Stimulated activated CD4-positive, alpha-beta T cell treated with anti-CD3 and anti-CD28 coated beads, Interleukin-1b, Interleukin-23, amount 100 ng/mL, for 1 hour (primary cell): ENCODE measurements at places on chromosomes 6 and 20.

DNA sequence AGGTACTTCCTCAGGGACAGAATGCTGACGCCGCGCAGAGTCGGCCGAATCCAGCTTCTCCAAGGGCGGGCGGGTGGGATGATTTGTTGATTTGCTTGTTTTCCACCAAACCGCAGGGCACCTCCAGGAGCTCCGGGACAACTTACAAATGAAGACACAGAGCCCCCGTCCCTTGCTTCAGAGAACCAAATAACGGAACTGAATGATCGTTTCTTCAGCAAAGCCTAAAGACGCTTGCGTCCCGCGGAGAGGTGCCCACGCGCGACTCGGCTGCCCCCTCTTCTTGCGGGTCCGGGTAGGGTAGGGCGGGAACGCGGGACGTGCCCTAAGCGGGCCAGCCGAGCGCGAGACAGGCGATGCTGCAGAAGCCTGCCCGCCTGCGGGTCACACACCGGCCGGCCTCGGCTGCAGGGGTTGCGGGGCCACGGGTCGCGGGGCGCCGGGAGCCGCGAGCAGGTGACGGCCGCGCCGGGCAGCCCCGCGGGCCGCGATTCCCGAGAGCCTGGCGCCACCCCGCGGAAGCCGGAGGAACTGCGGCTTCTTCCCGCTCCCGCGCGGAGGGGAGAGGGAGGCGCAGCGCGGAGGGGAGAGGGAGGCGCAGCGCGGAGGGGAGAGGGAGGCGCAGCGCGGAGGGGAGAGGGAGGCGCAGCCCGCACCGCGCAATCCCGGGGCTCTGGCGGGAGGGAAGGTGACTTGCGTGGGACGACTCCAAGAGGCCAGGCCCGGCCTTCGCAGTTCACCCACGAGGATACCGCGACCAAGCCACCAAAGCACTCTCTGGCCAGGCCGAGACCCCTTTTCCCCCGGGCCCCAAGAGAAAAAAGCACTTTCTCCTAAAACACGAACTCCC, 7.7 kb upstream of the FOXF2 start:
- peak; percentile 45 for DNase-seq

DNA sequence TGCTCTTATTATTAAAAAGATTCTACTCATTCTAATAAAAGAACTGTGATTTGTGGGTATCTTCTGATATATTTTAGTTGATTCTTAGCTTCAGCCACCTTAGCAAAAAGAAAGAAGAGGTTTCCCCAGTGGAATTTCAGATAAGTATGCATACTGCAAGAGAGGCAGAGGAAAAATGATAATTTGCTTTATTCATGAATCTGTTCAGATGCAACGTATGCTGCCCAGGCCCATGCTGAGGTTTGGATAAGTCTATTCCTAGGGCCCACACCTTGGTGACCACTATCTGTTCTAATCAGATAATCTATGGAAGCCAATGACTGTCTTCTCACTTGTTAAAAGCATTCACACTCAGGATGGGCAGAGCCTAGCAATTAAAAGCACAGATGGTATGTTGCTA, 194.0 kb downstream of the HIVEP2 start:
- DNase-seq = no peak

DNA sequence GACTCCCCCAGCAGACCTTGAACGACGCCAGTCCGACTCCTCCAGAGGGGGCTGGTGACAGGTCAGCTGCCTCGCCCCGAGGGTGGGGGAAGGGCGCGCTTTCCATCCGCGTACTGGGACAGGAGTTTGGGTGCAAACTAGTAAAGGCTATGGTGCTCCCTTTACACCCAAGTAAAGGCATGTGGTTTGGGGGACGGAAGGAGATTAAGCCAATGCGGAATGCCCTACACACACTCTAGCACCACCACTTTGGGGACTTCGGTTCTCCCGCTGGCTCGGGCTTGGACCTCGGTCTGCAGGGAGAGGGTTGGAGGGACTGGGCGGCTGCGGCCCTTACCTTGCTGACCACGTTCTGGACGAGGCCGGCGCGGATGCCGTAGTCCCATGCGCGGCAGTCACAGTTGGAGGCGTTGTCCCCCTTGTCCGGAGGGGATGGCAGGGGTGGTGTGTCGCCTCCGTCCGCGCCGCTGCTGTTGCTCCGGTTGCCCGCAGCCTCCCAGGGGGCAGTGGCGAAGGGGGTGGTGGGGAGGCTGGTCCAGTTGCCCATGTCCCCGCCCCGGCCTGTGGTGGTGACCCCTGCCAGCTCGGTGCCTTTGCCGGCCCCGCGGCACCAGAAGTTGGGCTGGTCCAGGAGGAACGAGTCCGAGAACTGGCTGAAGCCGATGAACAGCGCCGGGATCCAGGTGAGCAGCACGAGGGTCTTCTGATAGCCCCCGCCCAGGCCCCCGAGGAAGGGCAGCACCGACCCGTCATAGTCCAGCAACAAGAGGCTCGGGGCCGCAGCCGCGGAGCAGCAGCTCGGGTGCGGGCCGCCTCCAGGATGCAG, 1.1 kb downstream of the SLC22A23 start:
- no peak for DNase-seq

GRCh38 chr20:11124849-11125505, 451.2 kb upstream of the JAG1 start:
- no peak for DNase-seq

DNA sequence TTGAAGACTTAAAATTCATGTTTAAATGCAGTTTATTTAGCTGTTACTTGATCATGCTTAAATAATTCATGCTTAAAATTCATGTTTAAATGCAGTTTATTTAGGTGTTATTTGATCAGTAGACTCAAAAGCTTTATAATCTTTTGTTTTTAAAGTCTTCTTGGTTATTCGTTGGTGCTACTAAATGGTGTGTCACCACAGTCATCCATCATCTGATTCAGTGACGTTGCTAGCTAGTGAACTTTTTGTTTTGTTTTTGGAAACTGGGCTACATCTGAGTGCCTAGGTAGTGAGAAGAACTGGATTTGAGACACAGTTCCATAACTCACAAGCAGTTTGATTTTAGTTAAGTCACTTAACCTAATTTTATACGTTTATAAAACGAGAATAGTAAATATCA, 20.9 kb downstream of the SCAF8 start:
- DNase-seq = no peak

- DNase-seq = no peak
Measured at GRCh38 chr6:169234634-169235033, 19.0 kb downstream of the THBS2 start.

GRCh38 chr6:108714101-108714765, 134.0 kb upstream of the ARMC2 start:
- DNase-seq = no peak

DNA sequence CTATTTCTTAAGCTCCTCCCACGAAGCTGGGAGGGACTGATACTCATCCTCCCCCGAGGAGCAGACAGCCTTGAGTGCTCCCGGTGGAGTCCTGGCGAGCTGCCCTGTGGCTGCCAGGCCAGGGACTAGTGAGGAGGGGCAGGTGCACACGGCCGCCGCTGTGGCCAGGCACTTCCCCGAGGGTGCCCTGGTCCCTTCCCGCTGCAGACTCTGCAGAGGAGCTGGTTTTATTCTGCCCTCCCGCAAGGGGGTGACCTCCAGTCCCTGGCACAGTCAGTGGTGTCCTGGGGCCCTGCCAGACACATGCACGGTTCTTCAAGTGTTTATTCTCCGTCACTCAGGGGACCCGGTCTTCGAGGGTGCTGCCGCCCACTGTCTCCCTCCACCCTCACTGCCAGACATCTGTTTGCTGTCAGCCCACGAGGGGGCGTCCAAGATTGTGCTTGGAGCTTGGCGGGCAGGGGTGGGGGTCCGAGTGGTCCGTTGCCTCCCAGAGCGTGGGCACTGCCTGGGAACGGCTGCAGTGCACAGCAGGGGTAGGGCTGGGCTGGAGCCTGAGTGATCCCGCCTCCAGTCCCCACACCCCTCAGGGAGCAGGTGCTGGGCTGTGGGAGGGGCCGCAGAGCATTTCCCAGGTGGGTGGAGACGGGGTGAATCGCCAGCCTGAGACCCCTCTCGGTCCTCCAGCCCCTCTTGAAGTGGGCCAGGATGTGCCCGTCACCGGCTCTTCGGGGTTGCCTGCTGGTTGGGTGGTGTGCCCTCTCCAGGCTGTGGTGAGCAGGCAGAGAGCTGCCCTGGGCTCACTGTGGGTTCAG, 3.1 kb upstream of the CABLES2 start:
- DNase-seq = no peak

DNA sequence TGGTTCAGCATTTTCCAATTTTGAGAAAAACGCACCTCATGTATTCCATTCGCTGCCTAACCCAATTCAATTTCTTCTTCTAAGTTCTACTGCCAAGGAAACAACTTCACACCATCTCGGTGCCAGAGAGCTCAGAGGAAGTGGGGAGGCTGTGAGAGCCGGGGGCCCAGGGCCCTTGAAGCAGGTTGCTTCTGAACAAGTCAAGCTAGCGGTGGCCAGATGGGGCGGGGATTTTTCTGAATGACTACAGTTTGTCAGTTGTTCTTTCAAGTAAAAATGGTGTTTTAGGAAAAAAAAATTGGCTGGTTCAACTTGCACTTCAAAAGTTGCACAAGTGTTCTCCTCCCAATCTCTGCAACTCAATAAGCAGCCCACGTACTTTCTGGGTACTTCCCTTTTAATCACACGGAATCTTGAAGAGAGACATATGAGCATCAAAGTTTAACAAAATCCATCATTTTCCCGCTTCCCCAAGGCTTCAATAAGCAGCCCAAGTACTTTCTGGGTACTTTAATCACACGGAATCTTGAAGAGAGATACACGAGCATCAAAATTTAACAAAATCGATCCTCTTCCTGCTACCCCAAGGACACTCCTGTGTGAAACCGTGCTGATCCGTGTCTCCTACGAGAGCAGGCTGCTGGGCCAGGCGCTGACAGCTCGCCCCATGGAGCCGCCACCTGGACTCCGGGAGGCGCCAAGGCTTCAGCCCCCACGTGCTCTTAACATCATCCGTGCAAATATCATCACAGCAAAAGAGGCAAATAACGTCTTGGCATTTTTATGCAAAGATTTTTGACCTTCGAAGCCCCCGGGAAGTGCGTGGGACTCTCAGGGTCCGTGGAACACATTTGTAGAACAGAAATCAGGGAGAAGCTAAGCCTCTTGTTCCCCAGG, 186.7 kb upstream of the PDE10A start:
- DNase-seq = no peak

DNA sequence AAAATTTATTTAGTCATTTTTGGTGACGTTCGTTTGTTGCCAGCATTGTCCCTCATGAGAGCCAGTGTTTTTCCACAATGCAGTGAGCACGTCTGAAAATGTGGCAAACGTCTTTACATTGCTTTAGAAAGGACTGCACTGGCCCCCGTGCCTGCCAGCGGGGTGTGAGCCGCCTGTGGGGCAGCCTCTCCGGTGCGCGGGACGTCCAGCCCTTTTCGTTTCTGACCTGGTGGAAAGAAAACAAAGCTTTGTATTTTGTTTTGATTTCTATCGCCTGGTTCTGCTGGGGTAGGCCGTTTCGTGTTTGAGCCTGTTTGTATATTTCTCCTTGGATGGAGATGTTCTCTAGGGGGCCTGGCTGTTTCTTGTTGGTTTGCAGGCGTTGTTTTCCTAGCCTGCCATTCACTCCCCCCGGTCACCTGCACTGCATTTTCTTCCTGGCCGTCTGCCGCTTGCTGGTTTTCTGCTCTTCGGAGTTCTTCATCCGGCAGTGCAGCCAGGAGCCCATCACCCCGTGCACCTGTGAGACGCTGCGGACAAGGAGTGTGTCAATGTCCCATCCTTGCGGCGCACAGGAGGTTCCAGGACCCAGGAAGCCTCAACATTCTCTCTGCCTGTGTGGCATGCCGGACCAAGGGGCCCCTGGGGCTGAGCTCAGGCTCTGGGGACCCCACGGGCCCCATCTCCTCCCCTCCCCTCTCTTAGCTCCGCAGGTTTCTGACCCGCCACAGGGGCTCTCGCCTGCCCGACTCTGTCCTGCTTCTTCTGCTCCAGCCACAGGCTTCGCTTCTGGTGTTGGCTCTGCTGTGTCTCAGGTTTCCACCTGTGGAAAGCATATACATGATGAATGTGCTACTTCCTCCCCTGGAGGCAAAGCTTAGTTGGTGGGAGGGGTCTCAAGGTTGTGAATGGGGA, 100.5 kb downstream of the CDH4 start:
- DNase-seq = no peak

DNA sequence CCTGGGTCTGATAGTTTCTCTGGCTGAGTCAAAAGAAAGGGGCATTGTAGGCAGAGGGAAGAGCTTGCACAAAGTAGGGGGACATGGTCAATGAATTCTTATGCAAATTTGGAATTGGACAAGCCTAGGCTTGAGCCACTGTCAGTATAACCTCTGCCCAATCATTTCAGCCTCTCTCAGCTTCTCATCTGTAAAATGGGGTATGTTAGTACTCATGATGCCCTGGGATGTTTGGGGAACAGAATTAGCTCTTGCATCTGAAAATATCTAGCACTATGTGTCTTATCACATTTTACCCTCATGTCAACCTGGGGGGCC, 148.6 kb downstream of the DHX35 start:
- DNase-seq = no peak

DNA sequence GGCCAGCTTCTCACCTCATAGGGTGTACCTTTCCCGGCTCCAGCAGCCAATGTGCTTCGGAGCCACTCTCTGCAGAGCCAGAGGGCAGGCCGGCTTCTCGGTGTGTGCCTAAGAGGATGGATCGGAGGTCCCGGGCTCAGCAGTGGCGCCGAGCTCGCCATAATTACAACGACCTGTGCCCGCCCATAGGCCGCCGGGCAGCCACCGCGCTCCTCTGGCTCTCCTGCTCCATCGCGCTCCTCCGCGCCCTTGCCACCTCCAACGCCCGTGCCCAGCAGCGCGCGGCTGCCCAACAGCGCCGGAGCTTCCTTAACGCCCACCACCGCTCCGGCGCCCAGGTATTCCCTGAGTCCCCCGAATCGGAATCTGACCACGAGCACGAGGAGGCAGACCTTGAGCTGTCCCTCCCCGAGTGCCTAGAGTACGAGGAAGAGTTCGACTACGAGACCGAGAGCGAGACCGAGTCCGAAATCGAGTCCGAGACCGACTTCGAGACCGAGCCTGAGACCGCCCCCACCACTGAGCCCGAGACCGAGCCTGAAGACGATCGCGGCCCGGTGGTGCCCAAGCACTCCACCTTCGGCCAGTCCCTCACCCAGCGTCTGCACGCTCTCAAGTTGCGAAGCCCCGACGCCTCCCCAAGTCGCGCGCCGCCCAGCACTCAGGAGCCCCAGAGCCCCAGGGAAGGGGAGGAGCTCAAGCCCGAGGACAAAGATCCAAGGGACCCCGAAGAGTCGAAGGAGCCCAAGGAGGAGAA, 10.5 kb downstream of the GNAS-AS1 start:
- DNase-seq = no peak

- no peak for DNase-seq
Measured at GRCh38 chr20:1895674-1896483, 672 bp downstream of the SIRPA start.

DNA sequence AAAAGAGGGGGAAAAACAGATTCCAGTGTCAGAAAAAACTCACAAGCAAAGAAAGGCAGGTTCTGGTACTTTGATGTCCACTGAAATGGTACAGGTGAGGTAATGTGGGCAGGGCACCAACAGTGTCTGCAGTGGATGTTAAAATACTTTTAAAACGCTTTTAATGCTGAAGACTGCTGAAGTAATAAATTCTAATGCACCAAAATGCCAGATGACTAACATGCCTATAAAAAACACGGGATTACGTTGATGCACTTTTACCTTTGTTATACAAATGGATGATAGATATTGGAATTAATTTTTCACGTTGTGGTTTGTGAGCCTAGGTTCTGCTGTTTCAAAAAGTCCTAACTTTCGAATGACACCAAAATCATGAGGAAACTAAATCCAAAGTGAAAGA, 83.3 kb downstream of the TINAG start:
- DNase-seq = no peak
